ENCODE measurements at places on chromosomes 6 and 20. TPM values are rescaled to one million over a fixed set of nuclear protein-coding genes. Genes with fewer than 3 reads are reported as not detected.

SYNDIG1 gene
- 2.0 TPM for total RNA-seq

UNC93A gene
- total RNA-seq: not detected

GPR63 gene
- total RNA-seq: 0.61 TPM

GGTLC1 gene
- total RNA-seq: not detected

BTBD9 gene
- total RNA-seq: 2.2 TPM

KIAA1755 gene
- total RNA-seq: 0.14 TPM

BLTP3A gene
- 4.6 TPM for total RNA-seq

ARMH2 gene
- not detected for total RNA-seq

SLC39A7 gene
- total RNA-seq: 115 TPM

SIRPA gene
- total RNA-seq: 29.6 TPM

ULBP3 gene
- total RNA-seq: 4.0 TPM

ERVFRD-1 gene
- total RNA-seq: not detected

GPLD1 gene
- 1.0 TPM for total RNA-seq

RNF182 gene
- total RNA-seq: 3.2 TPM

FAM184A gene
- not detected for total RNA-seq

SMLR1 gene
- total RNA-seq: not detected

KCNQ5 gene
- total RNA-seq: 1.7 TPM

All from A549 treated with CpdA at 1 μM for 4 hours (cell line).